ENCODE measurements at places on chromosomes 4 and X.

DNA sequence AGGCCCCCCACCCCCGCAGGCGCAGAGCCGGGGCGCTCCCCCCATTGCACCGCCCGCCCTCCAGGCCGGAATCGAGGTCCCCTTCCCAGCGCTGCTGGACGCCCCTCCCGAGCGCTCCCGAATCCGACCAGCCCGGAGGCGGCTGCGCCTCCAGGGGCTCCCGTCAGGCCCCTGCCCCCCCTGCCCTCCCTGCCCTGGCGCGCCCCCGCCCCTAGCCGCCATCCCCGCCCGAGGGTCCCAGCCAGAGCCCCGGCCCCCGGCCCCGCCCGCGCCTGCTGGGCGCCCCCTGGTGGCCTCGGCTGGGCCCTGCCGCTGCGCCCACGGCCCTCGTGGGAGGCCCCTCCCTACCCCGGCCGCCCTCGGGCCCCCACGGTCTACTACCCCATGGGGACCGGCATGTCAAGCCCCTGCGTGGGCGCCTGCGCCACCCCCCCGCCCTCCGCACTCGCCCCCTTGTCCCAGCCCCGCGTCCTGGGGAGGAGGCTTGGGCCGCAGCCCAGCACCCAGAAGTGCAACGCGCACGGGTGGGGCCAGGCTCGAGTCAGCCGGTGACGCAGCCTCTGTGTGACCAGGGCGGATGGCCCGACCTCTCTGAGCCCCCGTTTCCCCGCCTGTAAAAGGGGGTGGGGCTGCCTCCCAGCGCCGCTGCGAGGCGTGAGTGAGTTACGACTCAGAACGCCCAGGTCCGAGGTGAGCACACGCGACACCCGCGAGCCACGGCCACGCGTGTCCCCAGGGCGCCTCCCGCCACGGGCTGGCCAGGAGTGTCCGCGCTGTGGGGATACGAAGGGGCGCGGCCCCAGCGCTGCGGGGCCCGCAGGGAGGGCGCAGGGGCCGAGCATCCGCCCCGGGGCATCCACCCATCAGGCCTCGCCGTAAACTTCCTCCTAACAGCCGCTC lies 104.9 kb downstream of the FAM53A start:
- DNase-seq = no peak

DNA sequence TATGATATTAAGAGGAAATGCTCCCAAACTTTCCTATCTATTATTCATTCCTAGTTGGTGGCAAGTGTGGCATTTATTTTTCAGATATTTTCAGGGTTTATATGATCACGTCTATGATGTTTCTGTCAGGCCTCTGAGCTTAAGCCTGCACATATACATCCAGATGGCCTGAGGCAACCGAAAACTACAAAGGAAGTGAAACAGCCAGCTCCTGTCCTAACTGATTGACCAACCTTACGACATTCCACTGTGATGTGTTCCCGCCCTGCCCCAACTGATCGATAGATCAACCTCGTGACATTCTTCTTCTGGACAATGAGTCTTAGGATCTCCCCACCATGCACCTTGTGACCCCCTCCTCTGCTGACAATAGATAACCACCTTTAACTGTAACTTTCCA lies 67.6 kb upstream of the CTSO start:
- DNase-seq = no peak

DNA sequence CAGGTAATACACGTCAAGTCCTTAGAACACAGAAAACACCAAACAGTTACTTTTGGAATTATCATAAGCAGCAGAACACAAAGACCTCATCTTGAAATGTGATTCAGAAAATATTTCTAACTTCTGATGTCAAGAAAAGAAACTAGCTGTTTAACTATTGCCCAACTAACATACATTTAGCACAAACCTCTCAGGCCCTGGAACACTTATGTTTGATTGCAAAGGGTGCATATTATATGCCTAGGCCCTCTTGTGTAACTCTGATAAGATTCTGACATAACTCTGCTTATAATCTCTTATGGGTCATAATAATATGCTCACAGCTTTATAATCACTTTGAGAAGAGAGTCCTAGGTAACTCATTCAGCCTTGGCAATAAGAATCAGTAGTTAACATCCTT lies 62.6 kb downstream of the TBC1D9 start:
- no peak for DNase-seq

GRCh38 chr4:75513526-75514130 lies 575 bp downstream of the RCHY1 start:
- DNase-seq = no peak

GRCh38 chrX:115940888-115941332 lies 229.6 kb upstream of the AGTR2 start:
- DNase-seq = peak; percentile 96

DNA sequence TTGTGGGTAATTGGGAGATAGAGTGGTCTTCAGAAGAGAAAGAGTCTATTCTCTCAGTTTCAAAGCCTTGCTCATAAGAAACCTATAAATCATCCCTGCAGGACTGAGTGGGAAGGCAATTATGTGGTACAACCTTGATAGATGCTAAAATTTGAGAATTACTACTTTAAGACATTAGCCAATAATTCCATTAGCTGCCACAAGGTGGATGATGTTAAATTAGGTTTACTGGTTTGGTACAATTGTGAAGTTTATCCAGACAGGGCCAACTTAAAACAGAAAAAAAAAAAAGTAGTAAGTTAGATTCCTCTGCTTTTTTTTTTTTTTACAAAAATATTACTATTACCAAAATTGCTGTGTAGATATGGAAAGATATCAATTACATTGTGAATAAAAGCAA lies 73.2 kb upstream of the AMOT start:
- no peak for DNase-seq

DNA sequence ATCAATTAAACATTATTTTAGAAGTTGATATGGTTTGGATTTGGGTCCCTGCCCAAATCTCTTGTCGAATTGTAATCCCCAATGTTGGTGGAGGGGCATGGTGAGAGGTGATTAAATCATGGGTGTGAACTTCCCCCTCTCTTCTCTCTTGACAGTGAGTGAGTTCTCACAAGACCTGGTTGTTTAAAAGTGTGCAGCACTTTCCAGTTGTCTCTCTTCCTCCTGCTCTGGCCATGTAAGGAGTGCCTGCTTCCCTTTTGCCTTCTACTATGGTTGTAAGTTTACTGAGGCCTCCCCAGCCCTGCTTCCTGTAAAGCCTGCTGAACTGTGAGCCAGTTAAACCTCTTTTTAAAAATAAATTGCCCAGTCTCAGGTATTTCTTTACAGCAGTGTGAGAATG lies 141.4 kb downstream of the GALNTL6 start:
- DNase-seq = no peak

DNA sequence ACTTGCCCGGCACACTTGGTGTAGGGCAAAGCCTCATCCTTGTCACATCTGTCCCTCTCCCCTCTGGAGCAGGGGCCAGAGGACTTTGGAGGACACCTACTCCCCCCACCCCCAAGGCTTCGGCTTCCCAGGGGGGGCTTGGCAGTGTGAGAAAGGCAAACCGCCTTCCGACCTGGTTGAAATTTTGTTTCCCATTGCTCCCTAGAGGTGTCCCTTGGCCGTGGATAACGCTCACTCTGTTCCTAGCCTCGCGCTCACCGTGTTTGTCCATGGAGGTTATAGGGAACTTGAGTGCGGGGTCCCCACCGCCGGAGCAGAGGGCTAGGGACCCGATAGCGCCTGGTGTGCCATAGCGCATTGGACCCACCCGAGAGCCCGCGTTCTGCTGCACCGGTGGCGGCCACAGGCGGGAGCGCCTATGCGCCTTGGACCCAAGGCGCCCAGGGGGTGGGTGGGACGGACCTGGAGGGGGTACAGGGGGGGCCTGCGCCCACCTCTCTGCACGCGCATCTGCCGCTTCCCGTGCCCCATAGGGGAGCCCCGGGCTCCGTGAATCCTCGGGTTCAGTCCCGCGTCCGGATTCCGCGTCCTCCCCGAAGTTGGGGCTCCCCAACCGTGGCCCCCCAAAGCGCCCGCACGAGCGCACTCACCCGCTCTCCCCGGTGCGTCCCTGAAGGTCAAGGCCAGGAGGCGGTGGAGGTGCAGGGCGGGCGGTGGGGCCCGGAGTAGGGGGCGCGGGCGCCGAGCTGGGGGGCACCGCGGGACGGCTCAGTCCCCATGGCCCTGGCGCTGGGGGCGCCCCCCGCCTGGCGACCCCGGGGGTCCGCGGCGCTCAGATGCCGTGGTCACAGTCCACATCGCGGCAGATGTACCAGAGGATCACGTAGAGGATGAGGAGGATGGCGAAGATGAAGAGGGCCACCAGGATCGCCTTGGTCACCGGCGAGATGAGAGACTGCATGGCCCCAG lies 82.7 kb upstream of the DHRSX start:
- DNase-seq = no peak

DNA sequence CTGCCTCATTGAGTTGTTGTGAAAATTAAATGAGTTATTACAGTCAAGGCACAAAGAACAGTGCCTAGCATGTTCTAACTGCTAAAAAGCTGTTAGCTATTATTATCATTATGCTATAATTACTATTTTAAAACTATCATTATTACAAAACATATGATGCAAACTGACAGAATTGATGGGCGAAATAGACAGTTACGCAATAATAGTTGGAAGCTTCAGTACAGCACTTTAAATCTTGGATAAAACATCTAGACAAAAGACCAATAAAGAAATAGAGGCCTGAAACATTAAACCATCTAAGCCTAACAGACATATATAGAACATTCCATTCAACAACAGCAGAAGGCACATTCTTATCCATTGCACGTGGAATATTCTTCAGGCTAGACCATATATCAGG lies 73.0 kb downstream of the TAB3 start:
- no peak for DNase-seq

DNA sequence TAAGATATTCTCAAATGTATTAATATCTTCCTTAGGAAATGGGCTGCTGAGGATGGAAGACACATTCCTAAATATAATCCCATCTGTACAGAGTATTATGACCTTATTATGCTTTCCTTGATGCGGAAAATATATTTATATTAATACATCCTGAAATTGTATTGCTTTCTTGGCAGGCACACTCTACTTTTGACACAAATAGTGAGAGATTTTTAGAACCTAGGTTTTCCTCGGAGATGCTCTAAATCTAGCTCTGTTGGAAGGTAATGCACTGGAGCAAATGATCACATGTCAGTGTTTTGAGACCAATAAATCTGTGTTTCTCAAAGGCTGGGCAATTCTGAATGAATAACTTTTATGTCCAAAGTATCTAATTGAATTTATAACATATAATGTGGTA lies 94.3 kb upstream of the MAGEC2 start:
- DNase-seq = no peak

GRCh38 chr4:61068745-61069144 lies 131.4 kb upstream of the ADGRL3 start:
- DNase-seq = no peak

GRCh38 chrX:24876530-24877287 lies 139.1 kb downstream of the ARX start:
- DNase-seq = peak; percentile 96

DNA sequence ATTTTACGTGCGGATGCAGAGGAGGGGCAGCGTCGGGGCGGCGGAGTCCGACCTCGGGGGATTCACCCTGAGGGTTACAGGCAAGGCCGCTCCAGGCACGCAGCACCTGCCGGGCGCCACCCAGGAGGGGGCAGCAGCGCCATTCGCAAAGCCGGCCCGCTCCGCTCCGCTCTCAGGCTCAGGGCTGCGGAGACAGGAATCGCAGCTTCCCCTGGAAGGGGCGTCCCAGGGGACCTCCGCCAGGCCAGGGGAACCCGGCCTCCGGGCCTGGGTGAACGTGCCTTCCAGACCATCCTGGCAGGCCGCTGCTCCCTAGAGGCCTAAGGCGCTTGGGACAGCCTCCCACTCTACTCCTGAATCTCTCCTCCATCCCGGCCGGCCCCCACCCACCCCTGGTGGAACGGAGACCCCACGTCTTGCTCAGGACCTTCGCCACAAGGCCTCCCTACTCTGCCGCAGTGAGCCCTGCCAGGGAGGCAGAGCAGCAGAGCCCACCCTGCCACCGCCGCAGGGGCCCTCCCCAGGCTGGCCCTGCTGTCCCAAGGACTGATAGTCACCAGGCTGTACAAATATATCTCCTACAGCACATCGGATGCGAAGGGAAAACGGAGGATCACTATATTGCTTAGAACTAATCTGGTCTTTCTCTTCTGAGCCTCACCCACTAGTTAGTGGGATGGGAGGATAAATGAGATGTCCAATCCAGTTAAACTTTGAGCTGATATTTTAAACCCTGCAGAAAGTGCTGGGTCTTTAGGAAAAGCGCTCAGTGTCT lies 115.0 kb downstream of the SMIM20 start:
- DNase-seq = peak; percentile 36

Measured in NCI-H2227 treated with DMSO at 0.1 percent for 48 hours (cell line).